ENCODE measurements at places on chromosomes 6 and 20.

DNA sequence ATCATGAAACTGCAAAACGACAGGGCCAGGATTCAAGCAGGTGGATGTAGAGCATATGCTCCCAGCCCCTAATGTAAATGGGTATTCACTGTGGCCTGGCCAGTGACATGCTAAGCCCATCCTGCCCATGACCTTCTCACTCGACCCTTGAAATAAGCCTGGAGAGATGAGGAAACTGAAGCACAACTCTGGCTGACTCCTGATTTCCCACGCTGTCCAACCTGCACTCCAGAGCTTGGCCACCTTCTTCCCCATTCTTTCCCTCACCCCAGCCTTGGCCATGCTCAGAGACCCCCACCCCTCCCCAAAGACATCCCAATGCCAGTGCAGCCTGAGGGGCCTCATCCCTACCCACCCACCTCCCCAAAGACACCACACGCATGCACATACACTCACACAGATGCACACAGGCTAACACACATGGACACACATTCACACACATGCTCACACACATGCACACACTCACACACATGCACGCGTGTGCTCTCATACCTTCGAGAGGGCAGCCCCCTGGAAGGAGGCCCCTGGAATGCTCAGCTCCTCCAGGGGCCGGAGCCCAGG, 12.4 kb downstream of the TFEB start:
- no peak for DNase-seq

GRCh38 chr20:32777177-32777956, 15.2 kb downstream of the DNMT3B start:
- no peak for DNase-seq

DNA sequence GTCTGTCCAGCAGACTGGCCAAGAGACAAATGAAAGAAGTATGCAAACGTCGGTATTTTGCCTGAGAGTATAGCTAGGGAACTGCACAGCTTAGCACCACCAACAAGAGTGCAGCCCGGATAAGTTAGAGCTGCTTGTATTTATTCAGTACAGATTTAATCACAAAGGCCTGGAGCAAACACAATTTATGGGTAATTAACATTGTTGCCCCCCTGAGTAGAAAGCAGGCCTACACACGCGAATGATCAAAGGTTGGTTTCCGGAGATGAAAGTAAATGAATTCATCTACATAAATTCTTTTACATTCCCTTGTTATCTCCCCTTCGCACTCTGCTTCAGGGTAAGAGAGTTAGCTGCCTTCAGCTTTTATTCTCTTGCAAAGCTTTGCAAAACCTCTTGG, 24.7 kb upstream of the CRISP1 start:
- DNase-seq: no peak

- no peak for DNase-seq
Observed at GRCh38 chr6:100467129-100468015, 2.7 kb upstream of the SIM1 start.

- DNase-seq: no peak
Observed at GRCh38 chr6:48743738-48744137, 632.7 kb upstream of the PTCHD4 start.

GRCh38 chr6:168050881-168051586, 28.0 kb downstream of the FRMD1 start:
- DNase-seq: no peak
